ENCODE measurements at places on chromosomes 3 and 15.

DNA sequence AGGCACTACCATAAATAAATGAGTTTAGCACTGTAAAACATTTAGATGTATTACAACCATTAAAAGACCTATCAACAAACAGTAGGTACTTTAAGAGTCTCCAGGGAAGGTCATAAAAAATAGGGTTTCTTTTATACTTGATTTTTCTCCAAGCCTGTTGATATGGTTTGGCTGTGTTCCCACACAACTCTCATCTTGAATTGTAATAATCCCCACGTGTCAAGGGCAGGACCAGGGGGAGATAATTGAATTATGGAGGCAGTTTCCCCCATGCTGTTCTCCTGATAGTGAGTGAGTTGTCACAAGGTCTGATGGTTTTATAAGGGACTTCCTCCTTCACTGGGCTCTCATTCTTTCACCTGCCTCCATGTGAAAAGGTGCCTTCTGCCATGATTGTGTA is 468.9 kb upstream of the UBE2E2 start:
- no peak for DNase-seq

DNA sequence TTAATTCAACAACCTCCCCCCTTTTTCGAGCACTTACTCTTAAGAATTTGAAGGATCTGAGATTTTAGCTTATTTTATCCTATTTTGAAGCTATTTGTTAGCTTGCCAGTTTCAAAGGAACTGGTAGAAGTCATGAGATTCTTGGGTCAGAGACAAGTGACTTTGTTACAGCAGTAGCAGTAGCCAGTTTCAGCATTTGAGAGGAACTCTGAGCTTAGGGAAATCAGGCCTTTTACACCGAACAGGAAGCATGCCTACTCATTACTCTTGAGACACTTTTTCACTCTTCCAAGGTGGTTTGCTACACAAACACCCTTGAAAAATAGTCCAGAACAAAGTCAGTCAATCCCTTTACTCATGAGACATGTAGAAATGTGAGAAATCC is 24.5 kb upstream of the TM4SF1 start:
- no peak for DNase-seq

DNA sequence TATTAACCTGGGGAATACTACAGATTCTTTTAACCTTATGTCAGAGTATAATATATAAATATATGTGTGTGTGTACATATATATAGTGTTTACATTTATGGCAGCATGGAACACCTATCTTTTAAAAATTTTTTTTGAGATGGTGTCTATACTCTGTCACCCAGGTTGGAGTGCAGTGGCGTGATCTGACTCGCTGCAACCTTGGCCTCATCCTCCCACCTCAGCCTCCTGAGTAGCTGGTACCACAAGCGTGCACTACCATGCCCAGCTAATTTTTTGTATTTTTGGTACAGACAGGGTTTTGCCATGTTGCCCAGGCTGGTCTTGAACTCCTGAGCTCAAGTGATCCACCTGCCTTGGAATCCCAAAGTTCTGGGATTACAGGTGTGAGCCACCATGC is 18.5 kb upstream of the ERICH6 start:
- no peak for DNase-seq

- DNase-seq: no peak
Measured at GRCh38 chr15:94097552-94097951, 133.8 kb upstream of the MCTP2 start.

DNA sequence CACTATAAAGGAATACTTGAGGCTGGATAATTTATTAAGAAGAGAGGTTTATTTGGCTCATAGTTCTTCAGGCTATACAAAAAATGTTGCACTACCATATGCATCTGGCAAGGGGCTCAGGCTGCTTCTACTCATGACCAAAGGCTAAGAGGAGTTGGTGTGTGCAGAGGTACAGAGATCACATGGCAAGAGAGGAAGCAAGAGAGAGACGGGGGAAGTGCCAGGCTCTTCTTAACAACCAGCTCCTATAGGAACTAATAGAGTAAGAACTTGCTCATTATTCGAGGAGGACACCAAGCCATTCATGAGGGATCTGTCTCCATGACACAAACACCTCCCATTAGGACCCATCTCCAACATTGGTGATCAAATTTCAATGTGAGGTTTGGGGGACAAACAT is 6.0 kb upstream of the FNDC3B start:
- no peak for DNase-seq

DNA sequence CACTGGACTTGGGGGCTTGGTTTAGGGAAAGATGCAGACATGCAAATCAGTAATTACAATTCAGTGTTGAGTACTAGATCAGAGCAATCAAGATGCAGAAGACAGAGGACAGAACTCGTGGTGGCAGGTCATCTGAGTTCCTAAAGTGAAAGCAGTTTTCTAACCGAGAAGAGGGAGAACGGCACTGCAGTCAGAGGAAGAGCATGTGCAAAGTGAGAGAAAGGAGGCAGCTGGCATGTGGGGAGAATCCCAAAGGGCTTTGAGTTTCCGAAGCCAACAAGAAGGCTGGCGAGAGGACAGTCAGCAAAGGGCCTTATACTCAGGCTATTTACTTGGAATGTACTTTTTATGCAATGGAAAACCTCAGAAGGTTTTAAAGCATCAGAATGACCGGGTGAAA is 87.0 kb downstream of the ANP32A start:
- no peak for DNase-seq

DNA sequence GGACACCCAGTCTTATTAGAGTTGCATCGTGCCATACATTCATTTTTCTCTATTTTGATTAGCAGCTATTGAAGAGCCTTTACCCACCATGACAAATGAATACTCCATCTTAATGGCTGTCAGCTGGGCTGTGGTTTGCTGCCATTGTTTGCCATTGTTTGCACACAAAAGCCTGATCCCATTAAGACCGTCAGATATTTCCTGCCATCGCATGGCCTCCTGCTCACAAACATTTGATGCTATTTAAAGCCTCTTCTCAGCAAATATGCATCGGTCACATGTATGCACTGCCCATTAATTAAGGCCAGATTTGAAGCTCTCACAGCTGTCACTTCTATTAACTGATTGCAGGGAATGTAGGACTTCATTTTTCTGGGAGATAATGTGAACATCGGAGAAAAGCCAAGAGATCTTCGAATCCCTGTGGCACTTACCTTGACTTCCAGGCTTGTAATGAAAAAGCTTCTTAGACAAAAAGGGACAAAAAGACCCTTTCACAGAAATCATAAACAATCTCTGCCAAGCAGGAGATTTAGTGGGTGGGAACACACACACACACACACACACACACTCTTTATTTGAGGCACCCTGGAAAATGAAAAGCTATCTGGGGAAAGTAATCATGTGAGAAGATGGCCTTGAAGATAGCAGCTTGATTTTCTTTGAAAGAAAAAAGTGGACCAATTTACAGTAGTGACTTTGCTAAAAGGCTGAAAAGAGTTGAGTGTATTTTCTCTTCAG is 175.4 kb upstream of the NR2E3 start:
- DNase-seq: no peak

GRCh38 chr15:50911621-50912020 is 3.1 kb downstream of the AP4E1 start:
- DNase-seq: no peak

DNA sequence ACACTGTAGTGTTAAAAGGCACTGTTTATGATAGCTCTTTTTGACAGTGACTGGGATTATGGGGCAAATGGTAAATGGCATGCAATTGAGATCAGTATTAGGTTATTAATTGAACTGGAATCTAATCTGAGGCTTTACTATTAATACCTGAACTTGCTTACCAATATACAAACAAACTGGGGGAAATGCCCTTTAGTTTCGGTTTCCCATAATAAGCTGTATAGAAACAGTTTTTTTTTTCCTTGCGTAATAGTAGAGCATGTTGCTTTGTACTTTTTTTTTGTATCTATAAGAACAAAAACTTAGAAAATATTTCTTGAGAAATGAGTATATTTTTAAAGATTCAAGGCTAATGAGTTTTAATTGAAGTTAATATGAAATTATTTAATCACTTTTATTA is 95.0 kb downstream of the FNDC3B start:
- no peak for DNase-seq

DNA sequence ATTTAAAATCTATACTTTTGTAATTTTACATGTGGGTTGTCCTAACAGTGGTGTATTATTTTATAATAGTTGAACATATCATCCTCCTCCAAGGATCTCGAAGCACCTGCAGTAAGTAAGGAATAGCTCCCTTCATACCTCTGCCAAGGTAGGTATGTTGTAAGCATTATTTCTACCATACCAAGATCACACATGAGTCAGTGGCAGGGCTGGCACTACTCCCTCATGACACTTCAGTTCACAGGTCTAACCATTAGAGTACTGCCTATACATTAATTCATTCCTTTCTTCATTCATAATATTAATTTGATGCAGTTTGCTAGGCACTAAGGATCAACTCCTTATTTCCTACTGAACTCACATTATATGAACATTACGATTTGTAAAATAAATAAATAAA is 11.9 kb upstream of the LEKR1 start:
- no peak for DNase-seq

DNA sequence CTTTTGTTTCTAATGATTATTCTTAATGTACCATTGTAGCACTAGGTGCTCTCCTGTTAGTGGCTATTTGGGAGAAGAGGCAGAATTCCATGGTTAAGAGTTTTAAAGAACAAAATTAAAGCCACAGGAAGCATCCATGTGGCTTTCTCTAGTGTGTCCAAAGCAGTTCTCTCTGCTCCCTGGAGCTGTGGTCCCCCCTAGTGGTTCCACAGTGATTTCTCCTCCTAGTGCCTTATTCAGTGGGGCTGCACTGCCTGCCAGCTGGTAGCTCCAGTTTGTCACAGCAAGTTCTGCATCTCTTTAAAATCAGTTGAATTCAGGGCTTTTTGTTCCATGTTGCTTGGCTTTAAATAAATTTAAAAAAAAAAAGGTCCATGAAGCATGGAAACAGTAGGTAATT is 39.6 kb upstream of the FAM98B start:
- DNase-seq: no peak

- DNase-seq: no peak
Measured at GRCh38 chr3:11198070-11198469, 43.8 kb downstream of the HRH1 start.

DNA sequence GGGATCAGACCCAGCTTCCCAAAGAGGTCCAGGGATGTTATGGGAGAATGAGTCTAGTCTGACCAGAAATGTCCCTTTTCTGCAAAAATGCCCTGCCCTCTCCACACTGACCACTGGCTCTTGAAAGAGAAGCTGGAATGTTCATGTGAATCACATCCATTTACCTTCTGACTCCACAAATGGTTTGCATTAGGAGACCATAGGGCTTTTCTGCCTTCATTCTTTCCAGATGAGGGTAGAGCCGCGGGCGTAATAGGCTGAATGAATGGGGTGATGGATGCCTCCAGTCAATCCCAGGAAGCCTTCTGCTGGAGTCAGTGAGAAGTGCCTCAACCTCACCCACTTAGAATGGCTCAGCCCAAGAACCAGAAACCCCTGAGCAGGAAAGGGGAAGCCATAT is 47.2 kb upstream of the IREB2 start:
- no peak for DNase-seq

- DNase-seq: no peak
Measured at GRCh38 chr3:84165328-84165727, 793.5 kb upstream of the CADM2 start.

GRCh38 chr3:124467980-124468902 is 262.0 kb upstream of the UMPS start:
- DNase-seq: peak; percentile 27

GRCh38 chr3:106208967-106209366 is 340.2 kb upstream of the CBLB start:
- DNase-seq: no peak

DNA sequence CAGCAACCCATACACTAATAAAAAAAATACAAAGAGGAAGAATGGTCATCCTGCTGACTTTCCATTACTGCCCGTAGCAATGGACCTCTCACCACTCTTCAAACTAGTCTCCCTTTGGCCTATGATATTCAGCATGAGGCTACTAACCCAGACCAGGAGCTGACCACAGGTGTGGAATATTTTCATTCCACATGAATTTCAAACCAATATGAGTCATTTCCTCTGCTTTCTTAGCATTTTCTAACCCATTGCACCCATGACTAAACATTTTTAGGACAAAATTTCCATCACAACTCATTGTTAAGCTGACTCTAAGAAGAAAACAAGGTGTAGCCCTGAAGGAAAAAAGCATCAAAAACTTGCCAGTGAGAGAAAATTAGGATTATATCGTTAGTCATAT is 34.0 kb upstream of the ZPLD1 start:
- DNase-seq: peak; percentile 15

- no peak for DNase-seq
Measured at GRCh38 chr3:11907667-11908660, 61.3 kb upstream of the TAMM41 start.

DNA sequence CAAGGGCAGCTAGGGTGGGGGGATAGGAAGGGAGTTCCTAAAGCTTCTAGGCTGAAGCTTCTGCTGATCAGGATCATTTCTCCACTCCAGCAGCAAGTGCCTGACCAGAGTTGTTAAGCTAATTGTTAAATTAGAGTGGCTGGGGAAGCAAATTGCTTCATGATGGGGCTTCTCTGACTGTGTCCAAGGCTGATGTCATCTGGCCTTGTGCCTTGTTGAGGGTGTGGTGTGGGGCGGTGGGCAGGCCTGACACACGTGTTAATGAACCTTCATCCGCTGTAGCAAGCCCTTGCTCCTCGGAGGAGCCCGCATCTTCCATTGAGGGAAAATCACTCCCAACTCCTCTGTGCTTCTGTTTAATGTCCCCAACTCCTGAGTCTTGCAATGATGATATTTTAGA is 84.3 kb upstream of the ROPN1 start:
- no peak for DNase-seq

DNA sequence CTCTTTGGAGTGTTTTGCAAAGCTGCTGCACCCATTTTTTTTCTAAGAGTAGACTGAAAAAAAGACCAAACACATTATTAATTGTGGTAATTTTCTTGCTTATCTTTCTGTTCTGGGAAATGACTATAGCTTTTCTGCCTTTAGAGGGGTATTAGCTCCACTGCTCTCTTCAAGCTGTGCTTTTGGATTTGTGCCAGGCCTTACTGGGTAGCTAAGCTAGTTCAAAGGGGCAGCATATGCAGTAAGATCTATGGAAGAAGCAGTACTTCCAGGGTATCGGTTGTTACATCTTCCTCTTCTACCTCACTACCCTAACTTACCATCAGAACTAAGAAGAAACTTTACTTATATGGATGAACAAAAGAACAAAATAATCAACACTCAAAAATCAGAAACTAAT is 28.7 kb upstream of the ARIH1 start:
- no peak for DNase-seq

DNA sequence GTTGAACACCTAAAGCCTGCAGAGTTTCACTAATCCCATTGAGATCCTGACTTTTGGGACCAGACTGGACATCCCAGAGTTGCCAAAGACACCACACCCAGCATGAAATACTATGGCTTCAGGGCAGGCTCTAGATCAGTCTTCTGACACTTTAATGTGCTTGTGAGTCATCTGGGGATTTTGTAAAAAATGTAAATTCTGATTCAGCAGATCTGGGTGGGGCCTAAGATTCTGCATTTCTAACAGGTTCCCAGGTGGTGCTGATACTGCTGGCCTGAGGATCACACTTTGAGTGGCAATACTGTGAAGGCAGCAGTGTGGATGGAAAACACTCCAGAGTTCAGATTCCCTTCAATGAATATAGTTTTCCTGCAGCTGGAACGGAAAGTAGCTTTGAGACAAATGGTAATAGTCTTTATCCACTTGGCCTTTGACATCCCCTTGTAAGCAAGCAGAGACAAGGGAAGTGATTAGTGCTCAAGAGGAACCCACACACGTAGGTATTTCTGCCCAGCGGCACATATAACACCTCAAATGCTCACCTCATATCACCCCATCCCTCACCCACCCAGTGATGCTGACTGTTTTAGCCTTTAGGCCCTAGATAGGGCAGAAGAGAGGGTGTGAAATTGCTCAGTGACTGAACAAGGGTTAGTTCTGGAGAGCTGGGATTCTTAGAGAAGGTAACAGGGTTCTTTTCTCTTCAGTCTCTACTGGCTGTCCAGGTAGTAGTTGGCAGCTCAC is 51.5 kb upstream of the GSK3B start:
- DNase-seq: peak; percentile 76
